ENCODE measurements at places on chromosomes 12 and 14.

GRCh38 chr12:111448846-111449790, 43.4 kb downstream of the SH2B3 start:
- H3K4me1 ChIP-seq = peaks cover 57% of the 10 kb centered on the region
- H3K27ac ChIP-seq = peak overlapping the region; percentile 19
- peaks cover 62% of the 10 kb centered on the region for H3K36me3 ChIP-seq
- no peak for DNase-seq
- no peaks in the 10 kb centered on the region for H3K27me3 ChIP-seq

DNA sequence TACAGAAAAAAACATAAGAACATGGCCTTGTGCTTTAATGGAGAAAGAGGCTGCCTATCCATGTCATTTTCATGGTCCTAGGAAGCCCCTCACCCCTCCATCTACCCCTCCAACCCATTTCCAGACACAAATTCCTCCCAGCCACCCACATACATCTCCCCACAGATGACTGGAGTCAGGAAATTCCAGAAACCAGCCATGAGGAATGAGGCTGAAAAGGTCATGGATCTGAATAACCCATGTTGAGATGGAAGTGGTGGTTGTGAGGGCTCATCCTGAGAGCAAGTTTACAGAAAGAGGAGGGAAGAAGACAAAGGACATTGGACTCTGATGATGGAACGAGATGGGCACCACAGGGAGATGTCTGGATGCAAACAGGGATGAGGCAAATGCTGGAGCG, 23.9 kb upstream of the C12orf42 start:
- no peak for DNase-seq
- no peaks in the 10 kb centered on the region for H3K4me1 ChIP-seq
- H3K36me3 ChIP-seq = no peaks in the 10 kb centered on the region

DNA sequence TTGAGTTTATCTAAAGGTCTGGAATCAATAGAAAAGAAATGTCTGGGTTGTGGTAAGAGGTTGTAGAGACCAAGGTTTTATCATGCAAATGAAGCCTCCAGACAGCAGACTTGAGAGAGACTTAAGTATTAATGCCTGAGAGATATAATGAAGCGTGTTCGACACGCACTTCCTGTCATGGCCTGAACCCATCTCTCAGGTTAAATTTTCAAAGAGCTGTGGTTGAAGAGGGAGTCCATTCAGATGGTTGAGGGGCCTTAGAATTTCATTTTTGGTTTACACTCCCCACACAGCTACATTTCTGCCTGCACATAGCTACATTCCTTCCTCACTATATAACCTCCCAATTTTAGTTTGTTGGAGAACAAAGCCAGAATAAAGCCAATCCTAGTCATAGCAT, 10.1 kb upstream of the CLEC12A start:
- no peaks in the 10 kb centered on the region for H3K36me3 ChIP-seq
- H3K4me3 ChIP-seq = no peak overlapping the region
- peaks cover 15% of the 10 kb centered on the region for H3K4me1 ChIP-seq
- no peak overlapping the region for H3K27ac ChIP-seq
- DNase-seq = no peak
- H3K27me3 ChIP-seq = no peaks in the 10 kb centered on the region

DNA sequence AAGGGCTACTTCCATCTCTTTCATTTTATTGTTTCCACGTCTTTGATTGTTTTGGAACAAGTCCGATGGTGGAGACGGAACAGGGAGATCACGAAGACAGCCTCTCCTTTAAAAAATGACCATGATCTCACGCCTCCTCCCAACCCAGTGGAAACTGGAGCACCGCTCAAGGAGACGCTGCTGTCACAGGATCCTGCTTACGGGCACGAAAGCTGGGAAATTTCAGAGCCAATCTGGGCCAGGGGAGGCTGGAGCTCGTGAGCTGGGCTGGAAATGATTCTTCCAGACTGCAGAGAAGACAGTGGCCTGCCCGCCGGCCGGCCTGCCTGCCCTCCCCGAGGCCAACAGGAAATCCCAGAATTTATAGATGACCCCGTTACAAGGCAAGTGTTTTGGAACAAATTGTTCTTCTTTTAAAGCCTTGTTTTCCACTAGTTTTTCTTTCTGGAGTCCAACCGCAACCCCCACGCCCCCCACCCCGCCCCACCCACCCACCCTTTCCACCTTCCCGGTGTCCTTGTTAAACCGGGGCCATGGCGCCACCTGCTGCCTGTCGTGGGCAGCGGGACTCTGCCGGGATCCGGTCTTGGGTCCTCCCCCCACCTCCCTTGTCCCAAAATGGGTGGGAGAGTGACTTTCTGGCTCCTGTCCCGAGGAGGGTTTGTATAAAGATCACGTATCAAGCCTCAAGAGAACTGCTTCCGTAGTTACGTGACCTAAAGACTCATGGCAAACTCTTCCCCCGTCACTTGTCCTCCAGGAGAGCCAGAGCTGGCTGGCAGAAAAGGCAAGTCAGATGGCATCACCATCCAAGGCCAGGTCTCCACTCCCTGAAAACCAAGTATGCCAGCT, 40.3 kb downstream of the MAP1LC3B2 start:
- H3K36me3 ChIP-seq = no peaks in the 10 kb centered on the region
- no peaks in the 10 kb centered on the region for H3K27me3 ChIP-seq
- H3K27ac ChIP-seq = no peak overlapping the region
- no peak overlapping the region for H3K4me3 ChIP-seq

DNA sequence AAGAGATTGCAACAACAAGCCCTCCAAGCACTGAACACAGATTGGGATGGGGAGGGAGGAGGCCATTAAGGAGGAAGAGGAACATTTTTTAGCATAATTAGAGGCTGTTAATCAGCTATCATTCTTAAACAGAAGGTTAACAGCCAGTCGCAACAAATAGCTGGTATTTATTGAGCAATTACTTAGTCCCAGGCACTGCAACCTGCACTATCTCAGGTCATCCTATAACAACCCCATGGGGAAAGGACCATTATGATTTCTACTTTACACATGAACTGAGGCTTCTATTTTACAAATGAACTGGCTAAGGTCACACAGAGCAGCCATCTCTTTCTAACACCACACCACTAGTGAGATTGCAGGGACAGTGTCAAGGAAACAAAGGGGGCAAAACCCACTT, 10.4 kb downstream of the RAB35 start:
- DNase-seq = no peak
- no peak overlapping the region for H3K27ac ChIP-seq
- peaks cover 44% of the 10 kb centered on the region for H3K36me3 ChIP-seq

DNA sequence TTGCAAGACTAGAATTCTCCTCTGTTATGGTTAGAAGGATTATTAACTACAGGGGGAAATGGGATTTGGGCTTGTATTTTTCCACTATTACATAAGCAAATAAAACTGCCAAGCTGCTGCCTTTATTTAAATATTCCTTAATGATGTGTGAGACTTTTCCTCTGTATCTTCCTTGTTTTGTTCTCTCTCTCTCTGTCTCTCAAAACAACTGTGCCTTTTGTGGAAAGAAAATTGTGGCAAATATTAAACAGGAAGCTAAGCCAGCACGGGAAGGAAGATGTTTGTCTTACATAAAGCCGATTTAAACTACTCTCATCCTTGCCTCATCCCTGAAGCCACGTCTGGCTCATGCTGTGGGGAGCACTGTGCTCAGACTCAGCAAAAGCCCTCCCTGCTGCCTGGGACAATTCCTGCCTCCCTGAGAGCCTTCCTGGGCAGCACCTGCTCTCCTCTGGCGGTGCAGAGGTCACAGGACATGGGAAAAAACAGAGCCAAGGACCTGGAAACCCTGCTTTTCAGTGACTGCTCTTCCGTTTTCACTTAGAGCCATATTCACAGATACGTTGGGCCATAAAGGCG, 237.2 kb downstream of the SLC15A4 start:
- DNase-seq = no peak
- H3K27ac ChIP-seq = no peak overlapping the region
- H3K4me3 ChIP-seq = no peak overlapping the region
- H3K36me3 ChIP-seq = no peaks in the 10 kb centered on the region
- no peaks in the 10 kb centered on the region for H3K27me3 ChIP-seq

All from CD4-positive, alpha-beta memory T cell (primary cell).